ENCODE measurements at places on chromosomes 4 and X. TPM values are rescaled to one million over a fixed set of nuclear protein-coding genes. Genes with fewer than 3 reads are reported as not detected.

DNA sequence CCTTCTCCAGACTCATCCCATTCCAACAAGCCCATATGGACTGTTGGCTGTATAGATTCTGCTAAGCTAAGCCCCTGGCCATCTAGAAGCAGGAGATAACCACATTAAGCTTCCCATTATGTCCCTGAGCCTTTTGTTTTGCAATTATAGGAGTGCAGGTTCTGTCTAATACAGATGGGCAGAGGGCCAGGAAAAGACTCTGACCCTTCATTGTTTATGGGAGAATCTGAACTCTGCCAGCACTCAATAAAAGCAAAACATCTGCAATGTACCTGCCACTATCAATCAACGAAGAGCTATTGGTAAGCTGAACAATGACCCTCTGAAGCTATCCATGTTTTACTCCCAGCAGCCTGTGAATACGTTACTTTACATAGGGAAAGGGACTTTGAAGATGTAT lies 207.3 kb upstream of the CLNK start:
- no peaks in the 10 kb centered on the region for H3K36me3 ChIP-seq
- no peak overlapping the region for H3K4me3 ChIP-seq
- H3K27ac ChIP-seq, result no peak overlapping the region
- peaks cover 9% of the 10 kb centered on the region for H3K4me1 ChIP-seq
- DNase-seq, result no peak

Gene SLC6A8
- 0.58 TPM for total RNA-seq

GRCh38 chr4:29310252-29310651 lies 1409.9 kb upstream of the PCDH7 start:
- DNase-seq, result no peak
- no peaks in the 10 kb centered on the region for H3K27me3 ChIP-seq
- no peaks in the 10 kb centered on the region for H3K36me3 ChIP-seq
- H3K4me3 ChIP-seq, result no peak overlapping the region
- H3K27ac ChIP-seq, result no peak overlapping the region

DNA sequence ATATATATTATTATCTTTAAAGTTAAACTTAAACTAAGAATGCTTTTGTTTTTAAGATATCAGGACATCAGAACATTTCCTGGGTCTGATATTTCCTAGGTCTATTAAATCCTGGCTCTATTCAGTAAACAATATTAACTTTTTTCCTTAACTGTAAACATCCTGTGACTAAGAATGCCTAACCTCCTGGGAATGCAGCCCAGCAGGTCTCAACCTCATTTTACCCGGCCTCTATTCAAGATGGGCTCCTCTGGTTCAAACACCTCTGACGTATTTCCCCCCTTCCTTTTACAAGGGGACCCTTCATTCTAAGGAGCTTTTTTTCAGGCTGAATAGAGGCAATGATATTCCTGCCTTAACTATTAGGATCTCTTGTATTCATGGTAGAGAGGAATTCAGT lies 35.8 kb upstream of the DYNLT3 start:
- no peak overlapping the region for H3K27ac ChIP-seq
- peaks cover 3% of the 10 kb centered on the region for H3K27me3 ChIP-seq
- no peaks in the 10 kb centered on the region for H3K36me3 ChIP-seq
- no peak overlapping the region for H3K4me3 ChIP-seq
- no peak for DNase-seq

GRCh38 chr4:27685091-27685490 lies 824.5 kb downstream of the STIM2 start:
- no peak overlapping the region for H3K27ac ChIP-seq
- no peaks in the 10 kb centered on the region for H3K27me3 ChIP-seq

DNA sequence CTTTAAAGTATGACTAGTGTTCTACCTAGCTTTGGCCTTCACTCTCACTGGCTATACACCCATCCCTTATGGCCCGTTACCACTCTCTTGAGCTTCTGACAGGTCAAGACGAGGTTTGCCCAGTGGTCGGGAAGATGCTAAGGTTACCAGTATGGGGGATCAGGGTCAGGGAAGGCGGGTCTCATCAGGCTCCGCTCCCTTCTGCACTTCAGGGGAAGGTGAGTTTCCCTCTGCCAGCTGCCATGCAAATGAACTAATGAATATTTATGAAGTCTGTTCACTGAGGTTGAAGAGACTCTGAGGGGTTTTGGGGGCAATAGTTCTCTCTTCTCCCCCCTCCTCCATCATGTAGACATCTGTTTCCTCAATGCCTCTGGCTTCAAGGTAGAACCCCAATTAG lies 6.6 kb downstream of the EFNB1 start:
- H3K36me3 ChIP-seq, result no peaks in the 10 kb centered on the region
- no peak for DNase-seq
- no peak overlapping the region for H3K27ac ChIP-seq
- peaks cover 14% of the 10 kb centered on the region for H3K4me1 ChIP-seq

GRCh38 chr4:153612878-153613277 lies 71.2 kb upstream of the TLR2 start:
- H3K4me1 ChIP-seq, result peaks cover 40% of the 10 kb centered on the region
- H3K4me3 ChIP-seq, result no peak overlapping the region
- H3K36me3 ChIP-seq, result peaks cover 75% of the 10 kb centered on the region
- no peak overlapping the region for H3K27ac ChIP-seq

GRCh38 chr4:189046642-189047041 lies 894.0 kb upstream of the FRG1 start:
- H3K4me3 ChIP-seq, result no peak overlapping the region
- H3K27ac ChIP-seq, result no peak overlapping the region
- H3K4me1 ChIP-seq, result no peaks in the 10 kb centered on the region
- no peaks in the 10 kb centered on the region for H3K36me3 ChIP-seq
- H3K27me3 ChIP-seq, result no peaks in the 10 kb centered on the region

Gene TAF7L
- not detected for total RNA-seq

Gene SLC9B2
- total RNA-seq, result 31.2 TPM

Gene BBS12
- 2.8 TPM for total RNA-seq

Gene ZFP92
- 0.98 TPM for total RNA-seq

- no peaks in the 10 kb centered on the region for H3K27me3 ChIP-seq
- no peak overlapping the region for H3K4me3 ChIP-seq
- no peak overlapping the region for H3K27ac ChIP-seq
- no peak for DNase-seq
Measured at GRCh38 chrX:93868289-93868965, 194.4 kb downstream of the FAM133A start.

Gene RBMX2
- total RNA-seq, result 26.8 TPM

Gene CFAP47
- total RNA-seq, result not detected

- no peak overlapping the region for H3K27ac ChIP-seq
- no peaks in the 10 kb centered on the region for H3K36me3 ChIP-seq
- H3K4me1 ChIP-seq, result no peaks in the 10 kb centered on the region
- DNase-seq, result peak; percentile 46
Measured at GRCh38 chr4:146095091-146095690, 80.3 kb upstream of the LSM6 start.

Gene NOX1
- total RNA-seq, result not detected

DNA sequence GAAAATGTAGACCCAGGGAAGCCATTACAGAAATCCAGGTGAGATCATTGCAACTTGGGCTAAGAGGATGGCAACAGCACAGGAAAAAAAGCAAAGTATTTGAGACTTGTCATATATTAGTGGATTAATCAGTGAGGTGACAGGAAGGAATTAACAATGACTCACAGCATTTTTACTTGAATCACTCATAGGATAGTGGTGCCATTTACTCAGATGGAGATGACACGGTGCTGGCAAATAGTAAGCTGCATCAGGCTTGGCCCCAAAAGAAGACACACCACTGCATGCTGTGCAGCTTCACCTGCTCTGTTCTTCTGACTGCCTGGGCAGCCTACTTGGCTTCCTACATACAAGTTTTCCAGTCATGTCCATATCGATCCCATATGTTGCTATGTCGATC lies 144.8 kb downstream of the FRYL start:
- no peak overlapping the region for H3K4me3 ChIP-seq

DNA sequence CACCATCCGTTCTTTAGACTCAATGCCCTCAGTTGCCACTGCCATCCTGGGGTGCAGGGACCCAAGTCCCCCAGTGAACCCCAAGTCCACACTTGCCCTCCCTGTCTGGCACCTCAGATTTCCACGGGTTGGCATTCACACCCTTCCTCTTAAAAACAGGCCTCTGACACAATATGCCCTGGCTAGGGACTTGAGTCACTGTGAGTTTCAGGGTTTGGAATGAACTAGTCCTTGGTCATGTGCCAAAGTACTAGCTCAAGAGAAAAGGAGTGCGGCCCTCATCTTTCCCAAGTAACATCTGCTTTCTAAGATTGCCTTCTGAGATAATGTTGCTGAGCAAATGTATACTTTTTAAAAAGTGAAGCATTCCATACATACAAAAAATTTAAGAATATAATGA lies 134.0 kb downstream of the MID1 start:
- no peak for DNase-seq
- no peaks in the 10 kb centered on the region for H3K36me3 ChIP-seq
- no peaks in the 10 kb centered on the region for H3K27me3 ChIP-seq
- H3K4me3 ChIP-seq, result no peak overlapping the region
- no peaks in the 10 kb centered on the region for H3K4me1 ChIP-seq

Gene DNAAF6
- total RNA-seq, result not detected
